ENCODE measurements at places on chromosomes 7 and 10.

DNA sequence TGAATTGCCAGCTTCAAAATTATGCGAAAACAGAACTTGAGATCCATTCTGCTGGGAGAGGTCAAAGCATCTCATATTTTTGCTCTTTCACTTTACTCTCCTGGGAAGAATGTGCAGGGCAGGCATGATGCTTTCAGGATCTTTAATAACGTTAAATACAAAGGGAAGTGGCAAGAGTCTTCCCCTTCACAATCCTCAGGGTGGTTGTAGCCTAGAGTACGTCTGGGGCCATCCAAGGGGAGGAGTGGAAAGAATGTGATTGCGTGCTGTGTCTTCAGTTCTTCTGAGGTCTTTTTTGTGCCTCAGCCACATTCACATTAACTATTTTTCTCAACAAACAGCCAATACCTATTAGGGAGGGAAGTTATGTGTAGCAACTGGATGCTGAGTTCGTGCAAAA lies 207.3 kb downstream of the HGF start:
- no peak for DNase-seq

- DNase-seq: peak; percentile 64
Measured at GRCh38 chr10:118594392-118595063, 920 bp downstream of the PRLHR start.

DNA sequence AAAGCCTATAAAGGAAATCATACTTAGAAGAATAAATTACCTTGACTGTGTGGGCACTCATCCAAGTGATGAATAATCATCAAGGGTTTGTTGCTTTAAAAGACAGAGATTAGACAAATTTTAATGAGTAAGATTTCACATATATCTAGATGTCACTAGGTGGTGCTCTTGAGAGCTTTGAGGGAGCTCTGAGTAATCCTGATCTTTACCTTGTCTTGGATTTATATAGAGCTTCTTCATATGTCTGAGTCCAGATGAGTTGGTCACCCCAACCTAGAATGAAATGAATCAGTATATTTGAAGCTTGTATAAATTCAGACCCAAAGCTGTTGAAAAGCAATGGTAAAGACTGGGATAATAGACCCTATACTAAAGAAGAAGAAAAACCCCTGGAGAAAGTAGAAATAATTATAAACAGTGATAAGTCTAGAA lies 3.7 kb downstream of the AGR2 start:
- DNase-seq: peak; percentile 73

DNA sequence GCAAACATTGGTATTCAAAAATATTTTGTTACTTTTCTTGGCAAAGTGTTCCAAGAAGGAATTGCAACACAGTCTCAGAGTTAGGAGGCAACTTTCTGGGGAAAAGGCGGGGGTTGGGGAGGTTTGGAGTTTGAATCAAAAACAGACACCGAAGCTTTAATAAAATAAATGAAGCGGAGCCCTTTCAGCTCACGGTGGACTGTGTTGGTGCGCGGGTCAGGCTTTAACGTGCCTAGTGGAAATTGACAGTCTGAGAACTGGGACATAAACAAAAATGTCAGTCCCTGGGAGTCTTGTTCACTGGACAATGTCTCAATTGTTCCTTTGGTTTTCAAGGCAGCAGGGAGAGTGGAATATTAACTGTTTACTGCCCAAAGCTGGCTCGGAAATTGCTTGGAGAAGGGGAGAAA lies 109.3 kb downstream of the TCF7L2 start:
- peak; percentile 61 for DNase-seq

DNA sequence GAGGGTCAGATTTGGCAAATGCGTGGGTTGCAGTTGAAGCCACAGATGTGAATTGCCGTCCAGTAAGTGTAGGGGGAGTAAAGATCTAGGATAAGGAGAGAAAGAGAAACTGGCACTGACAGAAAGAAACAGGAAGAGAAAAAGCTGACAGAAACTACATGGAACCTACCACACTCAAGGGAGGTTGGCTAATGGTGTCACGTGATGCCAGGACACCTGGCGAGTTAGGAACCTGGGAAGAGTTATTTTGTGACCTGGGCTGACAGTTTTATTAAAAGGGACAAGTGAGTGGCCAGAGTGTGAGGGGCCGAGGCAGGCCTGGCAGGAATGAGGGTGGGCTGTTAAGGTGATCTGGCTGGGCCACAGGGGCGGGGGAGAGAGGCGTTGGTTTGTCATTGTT lies 188.7 kb downstream of the ADARB2 start:
- DNase-seq: no peak

- no peak for DNase-seq
Measured at GRCh38 chr7:39130857-39131526, 153.3 kb downstream of the POU6F2 start.

DNA sequence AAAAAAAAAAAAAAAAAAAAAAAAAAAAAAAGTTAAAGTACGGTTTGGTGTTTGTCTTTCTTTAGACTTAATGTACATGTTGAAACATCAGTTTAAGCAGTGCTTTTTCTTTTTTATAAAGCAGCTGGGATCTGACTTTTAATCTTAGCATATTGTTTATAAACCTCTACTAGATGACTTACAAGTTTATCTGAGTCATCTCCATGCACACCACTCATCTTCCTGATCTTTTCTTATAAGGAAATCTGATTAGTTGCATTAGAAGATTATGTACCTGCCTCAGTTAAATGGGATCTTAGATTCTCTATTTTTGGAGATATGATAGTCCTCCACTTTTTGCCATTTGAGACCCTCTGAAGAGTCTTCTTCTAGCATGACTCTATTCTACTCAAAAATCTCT lies 391.9 kb upstream of the LRGUK start:
- DNase-seq: peak; percentile 7

DNA sequence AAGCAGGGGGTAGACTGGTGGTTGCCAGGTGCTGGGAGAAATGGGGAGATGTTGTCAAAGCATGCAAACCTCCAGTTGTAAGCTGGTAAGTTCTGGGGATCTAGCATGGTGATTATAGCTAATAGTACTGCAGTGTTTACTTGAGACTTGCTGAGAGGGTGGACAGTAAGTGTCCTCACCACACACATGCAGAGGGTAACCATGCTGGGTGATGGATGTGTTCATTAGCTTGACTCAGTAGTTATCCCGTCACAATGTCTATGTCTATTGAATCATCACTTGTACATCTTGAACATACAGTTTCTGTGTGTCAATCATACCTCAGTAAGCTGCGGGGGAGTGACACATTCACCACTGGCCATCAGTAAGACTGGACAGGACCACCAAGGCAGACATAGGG lies 42.1 kb downstream of the GSDME start:
- no peak for DNase-seq

- DNase-seq: no peak
Measured at GRCh38 chr7:20700453-20701227, 85.2 kb downstream of the ABCB5 start.

DNA sequence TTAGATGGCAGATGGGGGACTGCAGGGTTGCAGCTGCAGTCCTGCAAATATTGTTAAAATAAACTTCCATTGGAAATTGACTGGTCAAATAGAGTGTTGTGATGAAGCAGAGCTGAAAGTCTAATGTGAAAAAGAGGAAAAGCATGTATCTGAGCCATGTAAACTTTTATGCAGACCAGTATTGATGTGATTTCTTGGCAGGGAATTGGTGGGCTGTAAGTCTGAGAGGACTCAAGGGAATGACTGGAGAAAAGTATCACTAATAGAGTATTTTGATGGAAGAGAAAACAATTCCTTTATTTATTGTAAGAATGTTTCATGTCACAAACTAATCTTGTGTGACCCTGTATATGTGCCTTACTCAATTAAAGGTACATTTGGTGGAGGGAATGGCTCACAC lies 155.5 kb downstream of the PPP1R9A start:
- DNase-seq: no peak

GRCh38 chr7:24438232-24438631 lies 135.0 kb upstream of the PALS2 start:
- DNase-seq: no peak

DNA sequence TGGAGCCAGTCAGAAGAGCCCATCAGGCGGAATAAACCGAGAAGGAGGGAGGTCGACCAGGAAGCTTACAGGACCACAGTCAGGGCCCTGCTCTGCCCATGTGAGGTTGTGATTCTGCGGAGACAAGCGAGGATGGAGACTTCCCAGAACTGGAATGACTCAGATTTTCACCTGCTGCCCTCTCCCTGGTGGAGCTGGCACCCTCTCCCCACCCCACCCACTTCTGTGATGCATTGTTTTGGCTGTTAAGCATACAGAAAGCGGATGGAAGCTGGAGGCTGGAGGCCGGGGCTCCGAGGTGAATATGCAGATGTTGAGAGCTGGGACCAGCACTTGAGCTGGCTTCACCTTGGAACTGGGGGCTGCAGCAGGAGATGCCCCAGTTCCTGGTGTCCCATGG lies 57.4 kb downstream of the NPTX2 start:
- no peak for DNase-seq

DNA sequence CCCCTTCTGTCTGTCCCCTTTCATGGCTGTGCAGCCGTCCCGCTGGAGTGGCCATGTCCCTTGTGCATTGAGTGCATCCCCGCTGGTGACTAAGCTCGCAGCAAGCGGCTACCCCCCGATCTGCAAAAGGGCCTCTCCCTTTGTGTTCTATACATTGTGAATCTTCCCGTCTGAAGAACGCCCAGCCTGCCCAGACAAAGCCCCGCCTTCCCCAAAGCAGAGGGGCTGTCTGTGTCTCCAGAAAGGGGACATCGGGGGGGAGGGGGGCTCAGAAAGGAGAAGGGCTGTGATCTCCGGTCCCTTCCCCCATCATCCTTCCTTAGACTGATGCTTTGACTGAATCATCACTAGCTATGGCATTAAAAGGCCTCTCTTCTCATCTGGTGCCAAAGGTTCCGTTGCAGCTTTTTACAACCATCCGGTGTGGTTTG lies 11.9 kb downstream of the NPTX2 start:
- peak; percentile 47 for DNase-seq

GRCh38 chr7:25842201-25842733 lies 309.7 kb upstream of the NFE2L3 start:
- DNase-seq: no peak

- no peak for DNase-seq
Measured at GRCh38 chr10:128914681-128915080, 552.4 kb upstream of the MGMT start.
